Neural crest cell (in vitro differentiated cells): ENCODE measurements at places on chromosomes 11 and 22.

DNA sequence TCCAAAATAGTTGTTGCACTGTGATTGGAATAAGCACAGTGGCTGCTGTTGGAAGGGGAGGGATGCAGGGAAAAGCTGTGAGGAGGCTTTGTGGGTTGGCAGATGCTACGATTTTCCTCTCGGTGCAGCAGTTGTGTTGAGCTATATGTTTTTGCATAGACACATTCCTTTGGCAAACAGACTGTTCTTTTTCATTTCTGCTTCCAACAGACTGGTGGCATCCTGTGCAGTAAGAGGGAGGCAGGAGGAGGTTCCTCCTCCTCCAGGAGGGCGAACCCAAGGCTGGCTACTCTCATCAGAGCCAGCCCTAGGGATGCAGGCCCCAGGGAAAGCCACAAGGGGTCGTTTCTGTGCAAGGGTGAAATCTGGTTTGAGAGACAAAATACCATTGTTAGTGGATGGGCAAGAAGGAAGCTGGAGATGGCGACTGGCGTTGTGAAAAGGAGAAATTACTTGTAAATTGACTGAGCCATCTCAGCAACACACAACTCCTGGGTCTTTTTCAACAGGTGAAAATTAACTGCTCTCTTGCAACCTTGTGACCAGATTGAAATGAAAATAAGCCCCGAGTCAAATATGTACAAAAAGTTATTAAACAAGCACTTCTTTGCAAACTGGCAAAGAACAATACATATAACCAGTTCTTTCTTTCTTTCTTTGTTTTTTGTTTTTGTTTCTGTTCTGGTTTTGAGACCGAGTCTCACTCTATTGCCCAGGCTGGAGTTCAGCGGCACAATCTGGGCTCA is 26.5 kb upstream of the UBASH3B start:
- peak; percentile 77 for DNase-seq

DNA sequence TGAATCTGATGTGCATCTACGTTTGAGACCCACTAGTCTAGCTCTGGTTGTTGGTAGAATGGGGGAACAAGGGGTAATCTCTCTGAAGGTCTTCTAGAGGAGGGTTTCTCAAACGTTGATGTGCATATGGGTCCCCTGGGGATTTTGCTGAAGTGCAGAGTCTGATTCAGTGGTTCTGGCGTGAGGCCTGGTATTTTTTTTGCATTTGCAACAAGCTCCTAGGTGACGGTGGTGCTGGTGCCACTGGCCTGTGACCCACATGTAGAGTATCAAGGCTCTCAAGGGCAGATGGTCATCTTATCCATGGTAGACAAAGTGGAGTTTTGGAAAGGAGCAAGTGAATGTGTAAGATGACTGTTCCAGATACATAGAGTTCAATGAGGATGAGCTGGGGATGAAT is 97.1 kb downstream of the CEP164 start:
- no peak for DNase-seq

DNA sequence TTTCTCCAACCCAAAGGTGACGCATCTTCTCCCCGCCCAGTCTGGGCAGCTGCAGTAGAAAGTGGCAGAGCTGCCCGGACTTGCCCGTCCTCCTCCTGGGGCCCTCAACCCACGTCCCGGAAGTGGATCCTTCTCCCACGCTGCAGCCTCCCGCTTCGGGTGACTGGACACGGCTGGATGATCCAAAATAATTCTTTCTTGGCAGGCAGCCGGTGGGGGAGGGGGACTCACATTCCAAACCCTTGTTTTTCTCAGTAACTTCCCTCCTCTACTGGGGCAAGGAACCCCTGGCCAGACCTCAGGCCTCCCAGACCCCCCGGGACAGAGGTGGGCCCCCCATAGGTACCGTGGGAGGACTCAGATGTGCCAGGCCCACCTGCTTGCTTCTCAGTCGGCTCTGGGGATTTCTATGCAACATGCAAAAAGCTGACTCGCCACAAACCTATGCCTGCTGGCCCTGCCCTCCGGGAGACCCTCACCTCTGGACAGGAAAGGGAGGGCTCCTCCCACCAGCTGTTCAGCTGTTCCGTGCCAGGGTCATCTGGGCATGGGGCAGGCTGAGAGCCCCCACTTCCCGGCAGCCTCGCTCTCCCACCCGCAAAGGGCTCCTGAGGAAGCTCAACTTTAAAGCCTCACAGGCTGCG is 1.4 kb downstream of the PLXNB2 start:
- no peak for DNase-seq

DNA sequence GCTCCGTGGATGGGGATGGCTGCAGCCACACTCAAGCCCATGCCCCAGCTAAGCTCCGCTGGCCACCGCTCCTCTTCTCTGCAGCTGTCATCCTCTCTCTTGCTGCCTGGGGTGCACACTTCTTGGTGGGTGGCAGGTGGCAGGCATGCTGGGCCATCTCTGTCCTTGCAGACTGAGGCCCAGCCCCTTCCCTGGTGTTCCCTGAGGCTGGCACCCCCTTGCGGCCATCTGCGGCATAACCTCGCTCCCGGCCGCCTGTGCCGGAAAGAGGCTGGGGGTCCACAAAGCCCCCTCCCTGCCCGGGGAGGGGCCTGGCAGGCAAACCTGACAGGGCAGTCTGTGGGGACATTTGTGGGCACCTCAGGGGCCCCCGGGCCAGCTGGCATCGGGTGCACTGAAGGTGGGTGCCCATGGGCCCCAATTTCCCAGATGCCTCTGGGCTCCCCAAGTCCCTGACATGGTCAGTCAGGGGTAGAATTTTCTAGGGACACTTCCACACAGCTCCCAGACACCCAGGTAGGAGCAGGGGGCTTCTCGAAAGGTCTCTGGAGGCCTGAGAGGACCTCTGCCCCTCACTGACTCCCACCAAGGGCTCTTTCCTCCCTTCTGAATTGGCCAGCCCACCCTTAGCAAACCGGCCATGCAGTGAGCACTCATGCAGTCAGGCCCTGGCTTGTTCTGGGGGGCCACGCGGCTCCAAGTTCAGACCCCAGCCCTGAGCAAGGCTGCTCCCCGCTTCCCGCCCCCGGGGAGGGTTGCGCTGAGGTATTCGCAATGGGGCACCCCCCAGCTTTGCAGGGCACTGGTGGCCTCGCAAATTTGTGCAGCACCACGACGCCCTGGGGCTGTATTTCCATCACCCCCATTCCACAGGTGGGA is 23.5 kb upstream of the TH start:
- DNase-seq: peak; percentile 86
